ENCODE measurements at places on chromosomes 4 and X.

DNA sequence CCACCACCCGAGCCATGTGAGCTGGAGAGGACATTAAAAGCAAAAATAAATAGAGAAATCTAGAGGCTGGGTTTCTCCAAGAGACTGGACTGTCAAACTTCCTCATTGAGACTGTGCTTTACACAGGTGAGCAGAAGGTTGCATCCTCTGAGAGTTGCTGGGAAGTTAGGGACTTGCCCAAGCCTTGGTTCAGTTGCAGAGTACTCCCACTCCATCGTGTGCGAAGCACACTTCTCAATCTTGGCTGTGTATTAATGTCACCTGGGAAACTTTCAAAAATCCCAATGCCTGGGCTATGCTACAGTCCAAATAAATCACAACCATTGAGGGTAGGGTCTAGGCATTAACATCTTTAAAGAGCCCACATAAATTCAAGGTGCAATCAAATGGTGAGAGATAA is 89.2 kb downstream of the ZNF330 start:
- no peak for DNase-seq

DNA sequence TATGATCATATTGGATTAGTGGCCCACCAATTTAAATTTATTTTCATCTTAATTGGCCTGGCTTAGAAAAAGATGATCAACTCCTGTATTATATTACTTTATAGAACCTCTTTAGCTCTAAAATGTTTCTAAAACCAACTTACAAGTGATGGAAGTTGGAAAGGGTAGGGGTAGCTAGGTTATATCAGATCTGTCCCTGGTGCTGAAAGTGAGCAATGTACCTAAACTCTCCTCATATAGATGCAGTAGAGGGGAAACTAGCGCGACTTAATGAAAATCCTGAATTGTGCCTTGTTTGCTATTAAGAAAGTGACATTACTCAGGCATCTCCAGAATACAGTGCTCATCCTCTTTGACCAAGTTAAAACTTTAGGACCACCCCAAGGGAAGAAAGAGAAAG is 7.5 kb upstream of the PTCHD1 start:
- no peak for DNase-seq

GRCh38 chr4:181592221-181592745 is 650.9 kb upstream of the TENM3 start:
- no peak for DNase-seq

- no peak for DNase-seq
These were observed 1020.7 kb upstream of the SLIT2 start for GRCh38 chr4:19230906-19231545.

- DNase-seq: no peak
These were observed 390.0 kb downstream of the FAT4 start for GRCh38 chr4:125704726-125705125.

DNA sequence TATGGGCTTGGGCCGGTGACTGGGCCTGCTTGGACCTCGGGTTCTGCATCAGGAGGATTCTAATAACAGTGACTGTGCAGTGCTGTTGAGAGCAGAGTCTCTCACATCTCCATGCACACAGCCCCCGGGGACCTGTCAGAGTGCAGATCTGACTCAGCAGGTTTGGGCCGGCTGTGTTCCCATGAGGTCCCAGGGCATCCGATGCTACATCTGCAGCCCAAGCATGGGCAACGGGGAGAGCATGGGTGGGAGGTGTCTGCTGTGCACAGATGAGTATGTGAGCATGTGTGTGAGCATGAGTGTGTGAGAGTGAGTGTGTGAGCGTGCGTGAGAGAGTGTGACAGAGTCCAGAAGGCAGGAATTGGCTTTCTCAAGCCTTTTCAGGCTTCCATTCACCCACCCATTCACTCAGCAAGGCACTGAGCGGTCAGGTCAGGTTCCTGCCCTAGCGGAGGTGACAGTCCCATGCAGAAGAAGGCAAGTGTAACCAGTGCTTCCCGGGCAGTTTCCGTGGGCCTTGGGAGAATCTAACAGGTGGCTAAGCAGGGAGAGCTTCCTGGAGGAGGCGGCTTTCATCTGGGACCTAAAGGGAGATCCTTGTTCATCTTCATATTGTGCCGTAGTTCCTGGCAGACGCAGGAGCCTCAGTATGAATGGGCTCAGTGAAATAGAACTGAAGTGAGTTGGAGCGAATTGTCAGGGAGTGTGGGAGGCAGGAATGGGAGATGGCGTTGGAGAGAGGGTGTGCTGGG is 62.6 kb downstream of the SORCS2 start:
- DNase-seq: no peak

DNA sequence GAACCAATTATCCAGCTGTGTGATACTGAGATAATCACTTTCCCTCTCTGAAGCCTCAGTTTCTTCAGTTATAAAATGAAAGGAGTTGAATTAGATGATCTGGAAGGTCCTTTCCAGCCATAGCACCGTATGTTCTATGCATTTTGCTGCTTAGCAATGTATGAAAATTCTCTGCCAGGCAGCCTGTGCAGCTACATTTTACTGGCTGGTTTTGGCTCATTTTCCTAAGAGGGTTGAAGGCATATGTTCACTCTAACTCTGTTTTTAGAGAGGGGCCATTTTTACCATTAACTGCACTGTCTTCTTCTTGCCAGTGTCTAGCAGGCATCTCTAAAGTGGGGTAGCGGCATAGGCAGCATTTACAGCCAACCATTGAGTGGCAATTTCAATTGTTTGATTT is 26.1 kb downstream of the TRPC5 start:
- no peak for DNase-seq

- peak; percentile 5 for DNase-seq
These were observed 651.3 kb downstream of the TECRL start for GRCh38 chr4:63757929-63758328.

GRCh38 chrX:119853444-119853843 is 681 bp upstream of the UPF3B start:
- no peak for DNase-seq

DNA sequence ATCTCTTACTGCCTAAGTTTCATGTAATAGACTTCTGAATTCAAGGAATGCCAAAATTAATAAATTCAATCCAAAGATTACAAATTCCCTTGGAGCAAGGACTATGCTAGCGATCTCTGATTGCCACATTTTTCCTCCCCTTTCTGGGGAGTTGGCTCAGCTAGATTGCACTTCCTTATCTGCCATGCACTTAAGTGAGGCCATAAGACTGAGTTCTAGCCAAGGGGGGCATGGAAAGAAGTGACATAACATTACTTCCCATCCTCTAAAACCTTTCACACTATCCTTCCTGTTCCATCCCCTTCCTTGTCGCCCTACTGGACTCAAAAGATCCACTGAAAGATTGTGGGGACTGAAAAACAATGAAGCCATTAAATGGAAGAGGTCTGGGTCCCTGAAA is 53.8 kb upstream of the TXK start:
- no peak for DNase-seq

GRCh38 chr4:48722509-48723446 is 57.3 kb downstream of the FRYL start:
- DNase-seq: no peak

GRCh38 chr4:128249787-128250668 is 37.6 kb downstream of the PGRMC2 start:
- no peak for DNase-seq

GRCh38 chr4:141140391-141141200 is 7.3 kb upstream of the RNF150 start:
- no peak for DNase-seq

DNA sequence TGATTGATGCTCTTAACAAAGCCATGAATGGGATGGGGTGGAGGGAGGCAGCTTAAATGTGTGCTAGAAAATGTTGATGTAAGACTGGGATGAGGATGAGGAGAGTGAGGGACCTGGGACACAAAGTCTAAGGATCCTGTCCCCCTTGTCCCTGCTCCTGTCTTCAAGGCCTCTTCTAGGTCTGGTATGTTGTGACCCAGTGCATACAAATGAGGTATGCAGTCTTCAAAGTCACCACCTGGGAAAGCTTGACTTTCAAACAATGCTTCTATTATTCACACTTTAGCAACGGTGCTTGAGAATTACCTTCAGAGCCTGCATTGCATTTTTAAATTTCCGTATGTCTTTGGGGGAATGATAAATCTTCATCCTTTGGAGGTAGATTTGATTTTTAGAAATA is 88.4 kb upstream of the SLC34A2 start:
- DNase-seq: no peak

DNA sequence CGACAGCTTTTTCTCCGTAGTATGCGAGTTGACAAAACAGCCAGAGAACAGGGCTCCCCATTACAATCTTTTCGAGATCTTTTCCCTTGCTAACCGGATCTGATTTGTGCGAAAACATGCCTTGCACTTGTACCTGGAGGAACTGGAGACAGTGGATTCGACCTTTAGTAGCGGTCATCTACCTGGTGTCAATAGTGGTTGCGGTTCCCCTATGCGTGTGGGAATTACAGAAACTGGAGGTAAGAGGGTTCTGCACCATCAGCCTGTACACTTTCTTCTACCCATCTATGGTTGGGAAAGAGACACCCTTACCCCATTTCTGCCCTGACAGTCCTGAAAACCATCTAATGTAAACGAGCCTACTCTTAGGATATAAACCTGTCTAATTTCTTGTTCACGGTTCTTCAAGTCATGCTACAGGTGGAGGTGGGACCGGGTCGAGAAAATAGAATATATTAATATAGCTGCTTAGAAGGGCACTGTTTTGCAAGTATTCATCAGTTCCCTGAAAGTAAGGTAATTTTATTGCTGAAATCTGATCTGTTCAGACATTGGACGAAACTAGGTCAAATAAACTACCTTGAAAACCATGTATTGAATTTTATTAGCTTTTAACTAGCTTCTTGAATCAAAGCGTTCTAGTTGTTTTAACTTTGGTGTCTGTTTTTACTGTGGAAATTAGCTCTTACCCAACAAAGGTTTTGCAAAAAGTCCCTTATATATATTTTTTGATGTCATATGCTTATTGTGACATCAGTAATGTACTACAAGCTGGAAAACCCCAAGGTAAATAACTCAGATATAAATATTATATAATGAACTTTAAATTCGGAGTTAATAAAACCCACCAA is 869 bp downstream of the TMEM184C start:
- no peak for DNase-seq

- DNase-seq: peak; percentile 46
These were observed 3.0 kb upstream of the IRF2 start for GRCh38 chr4:184477201-184477999.

GRCh38 chr4:38576767-38577166 is 87.2 kb upstream of the KLF3 start:
- no peak for DNase-seq

- DNase-seq: no peak
These were observed 738 bp upstream of the TSPAN5 start for GRCh38 chr4:98659106-98659592.

- no peak for DNase-seq
These were observed 7.8 kb upstream of the SH3TC1 start for GRCh38 chr4:8191136-8191747.

DNA sequence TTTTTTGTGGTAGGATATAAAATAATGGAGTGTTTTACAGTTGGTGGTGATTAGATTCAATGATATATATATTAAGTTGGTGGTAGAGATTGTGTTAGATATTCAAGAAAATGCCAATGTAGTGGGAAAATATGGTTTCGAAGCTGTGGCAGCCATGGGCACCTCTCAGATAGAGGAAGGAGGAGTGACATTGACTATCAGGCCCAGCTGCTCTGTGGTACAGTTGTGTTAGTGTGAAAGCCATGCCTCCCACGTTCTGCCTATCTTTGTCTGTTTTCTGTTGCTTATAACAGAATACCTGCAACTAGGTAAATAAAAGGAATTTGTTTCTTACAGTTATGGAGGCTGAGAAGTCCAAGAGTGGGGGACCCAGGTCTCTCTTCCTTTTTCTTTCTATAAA is 101.9 kb downstream of the ARHGAP10 start:
- no peak for DNase-seq

DNA sequence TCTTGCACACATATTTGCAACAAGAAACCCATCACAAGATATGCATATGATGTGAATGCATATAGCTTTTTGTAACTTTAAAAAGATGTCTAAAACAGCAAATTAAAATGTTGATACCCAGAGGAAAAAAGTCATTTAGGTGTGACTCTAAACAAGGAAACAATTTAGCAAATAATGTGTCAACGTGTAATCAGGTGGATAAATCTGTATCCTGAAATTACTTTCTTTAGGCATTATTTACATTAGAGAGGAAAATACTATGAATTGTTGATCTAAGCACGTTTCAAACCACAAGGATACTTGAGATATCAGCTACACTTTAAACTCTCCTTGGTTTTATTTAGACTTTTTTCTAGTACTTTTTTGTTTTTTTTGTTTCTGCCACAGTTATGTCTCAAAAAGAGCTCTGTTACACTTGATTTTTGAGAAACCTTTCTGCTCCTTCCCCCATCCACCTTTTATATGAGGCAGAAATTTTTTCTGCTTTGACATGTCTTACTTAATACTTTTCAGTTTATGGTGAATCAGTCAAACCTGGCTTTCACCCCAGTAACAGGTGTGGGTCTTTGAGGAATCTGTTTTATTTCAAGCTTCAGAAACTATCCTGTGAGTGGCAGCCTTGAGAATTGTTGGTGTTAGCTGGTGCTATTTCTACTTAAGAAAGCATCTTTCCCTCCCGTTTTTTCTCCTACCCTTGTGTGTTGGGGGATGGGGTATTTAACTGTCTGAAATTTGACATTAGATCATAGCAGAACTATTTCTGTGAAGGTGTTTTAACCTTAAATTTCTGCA is 1.9 kb downstream of the NPNT start:
- DNase-seq: no peak

DNA sequence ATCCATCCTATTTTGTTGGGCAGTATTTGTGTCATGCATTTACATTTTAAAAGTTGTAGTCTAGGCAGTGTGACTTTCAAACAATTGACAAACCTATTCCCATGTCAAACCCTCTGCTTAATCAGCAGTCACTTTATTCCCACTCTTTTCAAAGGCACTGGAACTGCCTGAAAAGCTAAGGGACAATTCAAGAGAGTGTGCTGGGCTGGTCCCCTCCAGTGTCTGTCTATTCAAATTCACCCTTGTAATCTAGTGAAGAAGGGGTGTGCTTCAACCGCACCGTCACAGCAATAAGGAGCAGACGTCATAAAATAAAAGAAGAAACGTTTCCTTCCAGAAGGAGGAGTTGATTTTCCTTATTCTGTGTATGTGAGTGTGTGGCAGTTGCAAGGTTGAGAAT is 197.0 kb upstream of the MAD2L1 start:
- DNase-seq: no peak

GRCh38 chr4:6257247-6258025 is 12.2 kb upstream of the WFS1 start:
- DNase-seq: no peak

- DNase-seq: no peak
These were observed 63.8 kb downstream of the SLITRK2 start for GRCh38 chrX:145881175-145881995.

- no peak for DNase-seq
These were observed 1962.4 kb upstream of the TENM3 start for GRCh38 chr4:180280726-180281297.

DNA sequence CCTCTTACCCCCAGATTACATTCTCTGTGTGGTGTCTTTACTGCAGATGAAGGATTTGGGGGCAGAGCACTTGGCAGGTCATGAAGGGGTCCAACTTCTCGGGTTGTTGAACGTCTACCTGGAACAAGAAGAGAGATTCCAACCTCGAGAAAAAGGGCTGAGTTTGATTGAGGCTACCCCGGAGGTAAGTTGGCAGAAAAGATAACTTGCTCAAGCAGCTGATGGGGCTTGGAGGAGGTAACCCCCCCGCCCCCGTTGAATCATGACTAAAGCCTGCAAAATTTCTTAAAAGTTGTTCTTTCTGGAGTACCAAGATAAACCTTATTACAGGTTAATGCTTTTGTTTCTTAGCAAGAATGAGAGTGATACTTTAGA is 1.5 kb downstream of the CCNG2 start:
- DNase-seq: no peak

- DNase-seq: no peak
These were observed 113.6 kb upstream of the ADRA2C start for GRCh38 chr4:3652586-3652985.
